DMS 273 treated with DMSO at 0.1 percent for 48 hours (cell line): ENCODE measurements at places on chromosomes 3 and 15.

DNA sequence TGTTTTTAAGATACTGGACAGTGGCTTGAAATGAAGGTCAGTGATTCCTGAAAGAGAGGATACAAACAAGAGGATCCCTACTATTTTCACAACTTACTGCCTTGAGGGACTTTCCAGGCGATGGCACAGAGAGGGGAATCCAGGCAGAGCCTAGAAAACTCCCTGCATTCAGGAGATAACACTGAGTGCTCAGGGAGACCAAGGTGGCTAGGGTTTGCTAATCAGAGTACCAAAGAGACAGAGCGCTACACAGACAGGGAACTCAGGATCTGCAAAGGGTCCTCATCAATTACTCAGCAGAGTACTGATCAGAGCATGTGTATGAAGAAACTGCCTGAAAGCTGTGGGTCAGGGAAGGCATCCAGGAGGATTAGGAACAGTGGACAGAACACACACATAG is 11.7 kb upstream of the MRPS22 start:
- no peak for DNase-seq

DNA sequence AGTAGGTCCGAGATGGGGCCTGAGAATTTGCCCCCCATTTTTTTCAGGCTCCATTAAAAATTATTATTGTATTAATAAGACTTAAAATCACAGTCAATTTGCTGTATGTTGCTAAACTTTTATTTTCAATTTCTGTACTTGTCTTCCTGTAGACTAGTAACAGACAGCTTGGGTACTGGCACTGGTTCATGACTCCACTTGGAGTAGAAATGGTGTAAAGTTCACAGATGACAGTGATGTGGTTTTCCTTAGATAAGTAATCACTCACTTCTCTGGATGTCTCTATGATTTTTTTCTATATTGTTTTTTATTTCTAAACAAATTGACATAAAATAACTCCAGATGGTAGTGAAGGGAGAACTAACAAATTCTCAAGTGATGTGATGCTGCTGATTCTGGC is 15.6 kb upstream of the ZNF80 start:
- DNase-seq, result no peak

- DNase-seq, result no peak
These were observed 1.1 kb upstream of the CSK start for GRCh38 chr15:74780523-74781430.

GRCh38 chr3:102176333-102177050 is 258.3 kb upstream of the ZPLD1 start:
- no peak for DNase-seq

- no peak for DNase-seq
These were observed 220.3 kb upstream of the STT3B start for GRCh38 chr3:31312400-31312799.

DNA sequence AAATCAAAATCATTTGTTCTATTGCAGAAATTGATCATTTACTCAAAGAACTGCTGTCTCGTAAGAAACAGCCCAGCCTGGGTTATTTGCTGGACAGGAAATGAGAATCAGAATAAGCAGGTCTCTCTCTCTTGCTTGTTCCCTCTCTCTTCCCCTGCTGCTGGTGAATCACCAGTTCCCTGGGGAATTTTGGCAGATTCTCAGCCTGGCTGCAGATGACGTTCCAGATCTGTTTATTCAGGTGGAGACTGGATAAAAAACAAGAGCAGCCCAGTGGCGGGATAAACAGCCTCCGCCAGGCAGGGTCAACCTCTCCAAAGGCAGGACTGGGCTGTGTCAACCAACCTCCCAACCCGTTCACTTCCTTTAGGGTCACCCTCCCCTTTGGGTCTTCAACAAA is 72.1 kb downstream of the LRIG1 start:
- DNase-seq, result peak; percentile 46

DNA sequence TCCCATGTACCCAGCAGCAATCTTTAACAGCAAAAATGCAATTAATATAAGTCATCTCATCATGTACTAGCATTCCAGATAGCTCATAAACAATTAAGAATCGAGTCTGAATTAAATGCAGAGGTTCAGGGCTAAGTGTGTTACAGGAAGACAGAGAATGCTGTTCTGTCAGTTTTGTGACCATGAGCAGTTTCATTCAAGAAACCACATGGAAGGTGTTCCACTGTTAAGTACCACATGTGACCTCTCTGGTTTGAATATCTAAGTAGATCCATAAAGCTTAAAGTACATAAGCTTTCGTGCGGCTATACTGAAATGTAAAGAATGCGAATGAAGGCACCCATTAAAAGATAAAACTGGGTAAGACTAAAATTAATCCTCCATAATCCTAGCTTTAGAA is 272.3 kb downstream of the IL5RA start:
- no peak for DNase-seq

DNA sequence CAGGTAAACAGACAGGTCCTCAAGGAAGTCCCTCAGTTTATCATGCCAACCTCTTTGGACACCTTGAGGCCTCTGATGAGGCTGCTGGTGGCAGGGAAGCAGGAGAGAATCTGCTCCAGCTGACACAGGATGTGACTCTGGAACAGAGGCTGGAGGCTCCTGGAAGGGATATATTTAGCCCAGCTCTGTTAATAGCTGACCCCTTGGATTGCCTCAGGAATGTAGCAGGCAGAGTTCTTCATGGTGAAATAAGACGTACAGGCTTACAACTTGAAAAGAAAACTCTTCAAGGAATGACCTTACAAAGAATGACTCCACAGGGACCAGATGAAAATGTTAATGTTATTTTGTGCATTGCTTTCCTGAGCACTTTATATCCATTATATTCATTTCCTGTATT is 90.5 kb downstream of the AQP9 start:
- no peak for DNase-seq

DNA sequence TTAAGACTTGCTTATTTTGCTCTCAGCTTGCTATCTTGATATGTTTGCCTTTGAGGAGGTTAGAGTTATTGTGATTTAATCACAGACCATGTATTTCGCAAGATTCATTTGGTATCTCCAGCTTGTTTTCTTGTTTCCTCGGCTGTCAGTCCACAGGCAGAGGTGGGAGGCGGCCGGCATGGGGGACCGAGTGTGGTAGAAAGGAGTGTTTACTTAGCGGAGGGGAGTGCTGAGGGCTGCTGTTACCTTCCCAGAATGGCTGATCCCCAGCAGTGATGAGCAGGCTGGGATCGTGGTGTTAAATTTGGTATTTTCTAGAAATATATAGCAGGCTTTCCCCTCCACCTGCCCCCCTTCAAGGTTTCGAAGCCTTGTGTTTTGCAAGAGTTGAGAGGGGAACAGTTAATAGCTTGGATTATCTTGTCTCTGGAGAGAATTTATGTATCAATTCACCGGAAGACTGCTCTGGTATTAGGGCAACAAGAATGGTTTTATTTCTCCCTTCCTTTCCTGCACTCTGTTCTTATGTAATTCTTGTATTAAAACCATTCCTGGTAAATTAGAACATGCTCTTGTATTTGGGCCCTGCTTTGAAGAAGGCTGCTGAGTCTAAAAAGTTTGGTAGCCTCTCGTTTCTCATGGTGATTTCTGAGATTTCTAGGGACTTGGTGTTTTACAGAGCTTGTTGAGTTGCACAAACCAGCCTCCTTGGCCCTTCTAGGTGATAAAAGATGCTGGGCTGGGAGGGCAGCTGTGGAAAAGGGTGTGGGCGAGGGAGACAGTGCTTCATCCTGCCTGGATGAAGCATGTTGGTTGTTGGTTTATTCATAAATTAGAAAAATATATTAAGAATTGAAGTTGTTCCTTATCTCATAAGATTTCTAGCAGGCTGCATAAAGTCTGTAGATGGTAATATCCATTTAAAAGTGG is 151.4 kb downstream of the IGF1R start:
- no peak for DNase-seq

GRCh38 chr15:67887776-67888175 is 47.9 kb upstream of the RNU6-1 start:
- no peak for DNase-seq

DNA sequence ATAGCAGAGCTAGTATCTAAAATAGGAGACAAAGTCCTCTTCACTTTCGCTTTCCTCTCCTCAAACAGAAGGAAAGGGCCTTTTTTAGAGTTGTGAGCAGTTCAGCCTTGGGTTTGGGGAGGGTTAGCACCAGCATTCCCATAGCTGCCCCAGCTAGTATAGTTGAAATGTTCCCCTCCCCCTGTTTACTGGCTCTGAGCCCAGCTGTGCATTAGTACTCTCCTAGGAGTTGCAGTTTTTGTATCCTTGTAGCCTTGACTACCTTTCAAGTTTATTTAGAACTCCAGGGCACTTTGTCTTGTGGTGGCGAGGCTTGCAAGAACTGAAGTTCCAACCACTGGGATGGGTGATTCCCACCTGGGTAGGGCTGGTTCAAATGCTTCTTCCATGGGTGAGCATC is 245.1 kb upstream of the NAALADL2 start:
- no peak for DNase-seq

- DNase-seq, result peak; percentile 4
These were observed 38.2 kb upstream of the GOLGA8B start for GRCh38 chr15:34621675-34622074.

GRCh38 chr3:127106456-127106855 is 86.5 kb upstream of the PRR23E start:
- DNase-seq, result no peak

DNA sequence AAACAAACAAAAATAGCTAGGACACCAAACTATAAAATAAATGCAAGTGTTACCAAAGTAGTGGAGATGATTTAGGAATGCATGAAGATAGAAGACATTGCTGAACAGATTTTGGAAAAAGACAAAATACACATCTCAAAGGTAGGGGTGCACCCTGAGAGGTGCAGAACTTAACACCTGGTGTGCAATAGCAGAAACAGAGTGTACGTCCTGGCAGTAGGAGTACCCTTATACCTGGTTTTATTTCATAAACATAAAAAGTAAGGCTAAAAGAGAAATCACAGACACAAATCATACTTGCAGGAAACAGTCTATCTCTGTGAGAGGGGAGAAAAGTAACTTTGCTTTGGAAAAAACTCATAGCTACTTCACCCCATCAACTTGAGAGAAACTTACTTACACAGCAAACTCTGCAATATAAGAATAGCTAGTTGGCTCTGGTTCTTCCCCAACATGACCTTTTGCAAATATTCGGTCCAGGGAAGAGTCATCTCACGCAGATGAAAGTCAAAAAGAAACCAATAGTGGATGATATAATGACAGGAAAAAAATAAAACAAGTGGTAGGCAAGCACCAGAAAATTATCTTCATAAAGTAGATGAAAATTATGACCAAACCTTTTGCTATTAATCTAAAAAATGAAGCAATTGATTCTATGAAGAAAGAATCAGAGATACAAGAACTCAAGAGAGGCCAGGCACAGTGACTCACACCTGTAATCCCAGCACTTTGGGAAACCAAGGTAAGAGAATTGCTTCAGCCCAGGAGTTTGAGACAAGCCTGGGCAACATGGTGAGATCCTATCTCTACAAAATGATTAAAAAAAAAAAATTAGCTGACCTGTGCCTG is 108.9 kb upstream of the BNIP2 start:
- no peak for DNase-seq

- no peak for DNase-seq
These were observed 10.7 kb upstream of the PAQR5 start for GRCh38 chr15:69288011-69288410.

- no peak for DNase-seq
These were observed 348.5 kb upstream of the SOX2 start for GRCh38 chr3:181363231-181363630.

DNA sequence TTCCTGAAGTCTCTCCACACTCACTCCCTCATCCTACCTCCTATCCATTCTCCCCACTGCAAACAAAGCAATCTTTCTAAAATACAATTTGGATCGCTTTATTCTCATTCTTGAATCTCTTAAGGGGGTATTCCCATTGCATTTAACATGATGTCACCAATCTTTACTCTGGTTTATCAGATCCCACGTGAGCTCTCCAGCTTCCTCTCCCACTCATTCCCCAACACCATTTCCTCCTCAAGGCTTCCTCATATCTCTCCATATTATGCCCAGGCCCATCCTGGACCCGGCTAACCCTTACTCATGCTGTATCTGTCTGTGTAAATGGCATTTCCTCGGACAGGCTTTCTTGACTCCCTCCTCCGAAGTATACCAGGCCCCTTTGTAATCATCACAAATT is 165.0 kb downstream of the CD47 start:
- DNase-seq, result no peak

DNA sequence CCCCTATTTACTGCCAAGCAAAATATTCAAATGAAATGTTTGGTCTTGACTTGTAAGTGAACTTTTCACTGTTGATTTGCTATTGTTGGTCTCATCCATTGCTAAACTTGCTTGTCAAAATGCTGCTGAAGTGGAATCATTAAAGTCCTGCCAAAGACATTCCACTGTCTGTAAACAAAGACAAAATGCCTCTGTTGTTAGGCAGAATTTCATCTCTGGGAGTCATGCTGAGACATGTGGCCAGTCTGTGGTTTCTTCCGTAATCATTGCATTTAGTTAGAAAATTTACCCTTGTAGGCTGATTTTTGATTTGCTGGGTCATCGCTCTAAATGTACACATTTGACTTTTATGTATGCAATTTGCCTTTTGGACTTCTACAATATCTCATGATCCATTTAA is 577.7 kb downstream of the MECOM start:
- no peak for DNase-seq

DNA sequence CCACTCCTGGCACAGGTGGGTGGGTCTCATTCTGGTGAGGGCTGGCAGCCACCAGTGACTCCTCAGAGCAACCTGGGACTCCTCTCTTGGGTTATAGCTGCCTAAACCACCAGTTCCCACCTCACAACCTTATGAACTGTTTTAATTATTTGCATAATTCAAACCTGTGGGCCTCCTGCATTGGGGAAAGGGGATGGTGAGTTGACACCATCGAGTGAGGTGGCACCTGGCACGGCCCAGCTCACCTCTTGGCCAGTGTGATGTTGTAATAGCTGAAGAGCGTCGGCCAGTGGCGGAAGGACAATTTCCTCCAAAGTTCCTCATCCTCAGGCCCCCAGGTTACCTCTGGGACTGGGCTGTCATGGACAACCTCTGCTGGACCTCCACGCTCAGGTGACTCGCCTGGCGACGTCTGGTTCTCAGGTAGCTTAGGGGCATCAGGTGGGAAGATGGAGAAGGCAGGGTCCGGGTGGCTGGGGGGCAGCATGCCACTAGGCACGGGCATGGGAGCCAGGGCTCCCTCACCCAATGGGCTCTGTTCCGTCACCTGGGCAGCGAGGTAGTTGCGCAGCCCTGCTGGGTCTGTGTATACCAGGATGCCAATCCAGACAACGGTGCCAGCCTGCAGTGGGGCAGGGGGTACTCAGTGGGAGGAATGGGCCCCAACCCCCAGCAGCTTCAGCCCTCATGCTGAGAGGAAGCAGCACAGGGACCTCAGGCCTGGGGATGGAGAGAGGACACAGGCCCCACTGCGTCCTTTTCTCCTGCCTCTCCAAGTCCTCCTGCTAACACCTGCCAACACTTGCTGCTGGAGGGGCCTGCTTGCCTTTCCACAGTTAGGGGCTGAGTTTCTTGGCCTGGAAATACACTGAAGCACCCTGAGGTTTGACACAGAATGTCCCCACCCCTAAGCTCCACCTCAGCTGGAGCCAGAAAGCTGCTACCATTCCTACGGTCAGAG is 38.5 kb downstream of the PTPN23 start:
- no peak for DNase-seq

- DNase-seq, result no peak
These were observed 477.5 kb downstream of the LPP start for GRCh38 chr3:188631291-188632010.
